Stimulated activated CD8-positive, alpha-beta memory T cell treated with anti-CD3 and anti-CD28 coated beads, Interleukin-4, amount 100 ng/mL, for 1 hour (primary cell): ENCODE measurements at places on chromosomes 3 and 15.

DNA sequence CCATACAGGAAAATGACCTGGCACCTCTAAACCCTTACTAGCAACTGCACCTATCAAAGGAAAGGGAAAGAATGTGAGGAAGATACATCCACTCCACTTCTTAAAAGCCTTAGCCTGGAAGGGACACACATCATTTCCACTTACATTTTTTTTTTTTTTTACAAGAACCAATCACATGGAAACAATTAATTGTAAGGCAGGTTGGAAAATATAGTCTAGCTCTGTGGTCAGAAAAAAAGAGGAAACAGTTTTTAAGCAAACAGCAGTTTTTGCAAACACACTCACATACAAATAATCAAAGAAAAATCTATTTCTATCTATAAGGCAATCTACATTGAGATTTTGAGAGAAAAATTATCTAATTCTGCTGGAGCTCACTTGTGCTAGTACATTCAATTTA lies 98.9 kb upstream of the SPRED1 start:
- no peak for DNase-seq

GRCh38 chr15:42955518-42955917 lies 34.9 kb upstream of the TTBK2 start:
- DNase-seq, result no peak

GRCh38 chr3:21979706-21980105 lies 228.7 kb upstream of the ZNF385D start:
- DNase-seq, result no peak

DNA sequence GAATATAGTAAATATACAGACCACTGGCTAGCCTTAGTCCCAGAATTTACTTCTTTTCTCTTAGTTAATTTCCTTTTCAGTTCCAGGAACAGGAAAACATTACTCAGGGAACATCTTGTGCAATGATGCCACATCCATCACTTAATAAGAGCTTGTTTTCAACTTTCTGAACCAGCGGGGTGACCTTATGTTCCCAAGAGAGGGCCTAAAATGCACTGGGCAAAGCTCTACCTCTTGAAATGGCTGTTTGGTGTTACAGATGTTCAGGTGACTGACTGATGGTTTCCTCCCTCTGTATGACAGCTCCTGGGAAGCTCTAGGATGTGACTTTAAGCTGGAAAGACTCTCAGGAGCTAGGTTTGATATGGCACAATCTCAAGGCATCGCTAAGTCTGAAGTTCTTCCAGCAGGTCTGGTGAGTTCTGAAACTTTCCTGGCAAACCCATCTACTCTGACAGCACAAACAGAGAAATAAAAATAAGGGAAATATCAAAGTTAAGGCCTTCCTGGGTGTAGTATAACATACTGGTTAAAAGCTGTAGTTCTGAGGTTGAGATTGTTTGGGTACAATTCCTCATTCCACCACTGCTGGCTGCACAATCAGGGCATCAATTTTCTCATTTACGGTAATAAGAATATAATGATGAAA lies 98.6 kb downstream of the ZIC1 start:
- no peak for DNase-seq

DNA sequence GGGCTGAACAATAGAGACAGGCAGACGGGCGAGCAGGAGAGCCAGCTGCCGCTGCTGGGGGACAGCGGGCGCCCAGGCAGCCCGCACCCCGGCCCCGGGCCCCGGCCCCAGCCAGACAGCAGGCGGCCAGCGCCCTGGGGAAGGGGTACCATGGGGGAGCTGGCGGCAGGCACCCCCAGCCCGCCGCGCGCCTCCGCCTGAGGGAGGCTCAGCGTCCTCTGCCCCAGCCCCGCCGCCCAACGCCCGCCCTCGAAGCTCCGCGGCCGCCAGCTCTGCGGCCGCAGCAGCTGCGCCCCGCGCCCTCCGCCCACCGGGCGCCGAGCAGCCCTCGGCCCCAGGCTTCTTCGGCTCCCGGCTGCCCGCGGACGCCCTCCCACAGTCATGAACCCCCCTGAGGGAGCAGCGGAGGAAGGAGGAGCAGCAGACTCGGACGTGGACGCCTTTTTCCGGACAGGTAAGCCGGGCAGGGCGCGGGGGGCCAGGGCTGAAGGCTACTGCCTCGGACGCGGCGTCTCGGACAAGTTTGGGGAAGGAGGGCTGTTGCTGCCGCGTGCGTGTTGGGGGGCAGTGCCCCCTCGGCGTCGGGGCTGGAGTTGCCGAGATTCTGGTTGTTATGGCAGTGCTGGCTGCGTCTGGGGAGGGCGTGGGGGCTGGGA lies 41.6 kb upstream of the ROPN1 start:
- no peak for DNase-seq

DNA sequence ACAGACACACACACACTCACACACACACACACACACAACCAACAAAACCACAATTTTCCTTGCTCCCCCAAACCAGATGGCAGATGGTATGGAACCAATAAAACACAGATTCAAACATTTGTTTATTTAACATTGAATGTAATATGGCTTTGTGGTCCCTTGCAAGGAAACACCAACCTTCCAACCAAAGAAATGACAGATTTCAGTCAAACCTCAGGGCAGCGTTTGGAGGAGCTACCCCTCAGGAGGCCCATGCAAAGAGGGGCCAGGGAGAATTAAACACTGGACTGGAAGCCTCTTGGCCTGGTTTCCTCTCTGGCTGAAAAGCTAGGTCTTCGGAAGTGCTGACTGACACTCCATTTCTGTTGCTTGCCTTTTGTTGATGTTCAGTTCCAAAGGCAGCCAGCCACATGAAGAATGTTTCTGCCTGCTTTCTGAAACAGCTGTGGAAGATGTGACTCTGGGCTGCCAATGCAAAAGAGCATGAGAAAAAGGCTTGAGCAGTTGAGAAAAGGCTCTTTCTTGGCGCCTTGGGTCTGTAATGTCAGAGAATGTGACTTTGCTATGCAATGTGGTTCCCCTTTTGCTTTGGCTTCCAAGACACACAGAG lies 296.1 kb downstream of the RPLP1 start:
- DNase-seq, result no peak

GRCh38 chr15:70246623-70247220 lies 149.0 kb upstream of the TLE3 start:
- no peak for DNase-seq

GRCh38 chr3:156170571-156170970 lies 50.2 kb downstream of the KCNAB1 start:
- DNase-seq, result no peak

DNA sequence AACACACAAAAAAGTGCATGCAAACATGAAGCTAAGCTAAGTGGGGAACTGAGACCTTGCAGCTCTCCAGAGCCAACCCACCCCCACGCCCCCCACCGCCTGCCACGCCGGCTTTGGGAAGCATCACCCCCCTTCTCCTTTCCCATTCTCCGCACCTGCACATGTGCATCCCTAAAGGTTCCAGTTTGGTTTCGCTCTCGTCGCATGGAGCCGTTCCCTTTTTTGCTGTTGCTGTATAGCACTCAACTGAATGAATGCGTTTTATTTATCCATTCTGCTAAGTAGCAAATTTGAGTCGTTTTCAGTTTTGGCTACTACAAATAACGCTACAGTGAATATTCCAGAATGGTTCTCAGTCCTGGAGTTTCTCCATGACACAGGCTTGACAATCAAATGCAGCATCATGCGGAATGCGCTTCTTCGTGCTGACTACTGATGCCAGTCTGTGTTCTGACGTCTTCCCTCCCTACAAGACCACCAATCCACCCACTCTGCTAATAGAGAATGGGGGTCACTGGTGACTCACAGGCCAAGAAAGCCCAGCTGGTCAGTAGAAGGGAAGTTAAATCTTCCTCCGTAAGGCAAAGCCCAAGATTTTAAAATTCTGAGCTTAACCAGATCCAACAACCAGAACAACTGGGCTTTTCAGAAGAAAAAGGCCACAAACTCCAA lies 115.3 kb downstream of the XXYLT1 start:
- DNase-seq, result no peak

DNA sequence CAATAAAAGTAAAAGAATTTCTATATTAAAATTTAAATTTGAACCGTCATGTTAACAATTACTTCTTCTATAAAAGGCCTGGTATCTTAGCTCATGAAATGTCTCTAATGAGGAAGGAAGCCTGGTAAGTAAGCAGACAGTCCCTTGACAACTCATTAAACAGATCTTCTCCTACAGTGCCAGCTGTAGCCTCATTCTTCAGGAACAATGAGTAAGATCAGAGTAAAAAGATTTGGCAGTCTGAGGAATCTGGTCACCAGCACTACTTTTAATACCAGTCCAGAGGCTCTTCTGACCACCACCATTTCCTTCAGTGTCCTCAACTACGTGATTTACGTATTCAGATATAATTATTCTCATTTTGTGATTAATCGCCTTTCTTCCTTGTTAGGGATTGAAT lies 955.0 kb upstream of the ALCAM start:
- DNase-seq, result no peak

GRCh38 chr15:48060396-48060795 lies 60.4 kb upstream of the SLC24A5 start:
- DNase-seq, result no peak

- DNase-seq, result no peak
Observed at GRCh38 chr3:17322106-17322793, 420.2 kb downstream of the TBC1D5 start.

DNA sequence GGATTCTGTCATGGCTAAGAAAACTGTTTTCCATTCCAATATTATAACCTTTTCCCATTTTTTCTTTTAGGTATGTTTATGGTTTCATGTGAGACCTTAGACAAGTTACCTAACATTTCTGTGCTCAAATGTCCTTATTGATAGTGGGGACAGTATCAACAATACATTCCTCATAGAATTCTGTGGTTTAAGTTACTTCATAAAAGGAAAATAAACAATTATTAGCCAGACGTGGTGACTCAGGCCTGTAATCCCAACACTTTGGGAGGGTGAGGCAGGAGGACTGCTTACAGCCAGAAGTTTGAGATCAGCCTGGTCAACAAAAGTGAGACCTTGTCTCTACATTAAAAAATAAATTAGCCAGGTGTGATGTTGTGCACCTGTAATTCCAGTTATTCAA lies 436.8 kb upstream of the CNTN4 start:
- DNase-seq, result no peak

GRCh38 chr3:72339670-72340030 lies 508.6 kb downstream of the SHQ1 start:
- no peak for DNase-seq

DNA sequence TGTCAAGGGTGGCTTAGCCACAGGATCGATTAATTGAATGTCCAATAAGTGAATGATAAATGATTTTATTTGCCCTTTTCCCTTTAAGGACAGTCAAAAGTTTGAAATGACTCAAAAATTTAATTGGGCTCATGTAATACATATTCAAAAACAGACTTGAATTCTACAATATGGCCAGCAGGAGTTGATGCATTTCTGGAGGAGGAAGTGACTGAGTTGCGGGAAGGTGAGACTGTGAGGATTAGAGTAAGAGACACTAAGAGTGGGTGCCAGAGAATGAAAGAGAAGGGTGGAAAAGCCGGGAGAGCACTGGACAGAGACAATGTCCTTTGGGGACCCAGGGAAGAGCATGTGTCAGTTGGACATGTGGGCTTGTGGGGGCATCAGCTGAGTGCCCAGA lies 83.3 kb downstream of the MCTP2 start:
- no peak for DNase-seq

- DNase-seq, result peak; percentile 7
Observed at GRCh38 chr3:142447301-142447851, 461 bp downstream of the XRN1 start.
